ENCODE measurements at places on chromosomes 3 and 15.

GRCh38 chr3:189792046-189792929 lies 161.1 kb downstream of the TP63 start:
- DNase-seq: no peak

- no peak for DNase-seq
Measured at GRCh38 chr3:10242182-10243065, 5.8 kb upstream of the TATDN2 start.

DNA sequence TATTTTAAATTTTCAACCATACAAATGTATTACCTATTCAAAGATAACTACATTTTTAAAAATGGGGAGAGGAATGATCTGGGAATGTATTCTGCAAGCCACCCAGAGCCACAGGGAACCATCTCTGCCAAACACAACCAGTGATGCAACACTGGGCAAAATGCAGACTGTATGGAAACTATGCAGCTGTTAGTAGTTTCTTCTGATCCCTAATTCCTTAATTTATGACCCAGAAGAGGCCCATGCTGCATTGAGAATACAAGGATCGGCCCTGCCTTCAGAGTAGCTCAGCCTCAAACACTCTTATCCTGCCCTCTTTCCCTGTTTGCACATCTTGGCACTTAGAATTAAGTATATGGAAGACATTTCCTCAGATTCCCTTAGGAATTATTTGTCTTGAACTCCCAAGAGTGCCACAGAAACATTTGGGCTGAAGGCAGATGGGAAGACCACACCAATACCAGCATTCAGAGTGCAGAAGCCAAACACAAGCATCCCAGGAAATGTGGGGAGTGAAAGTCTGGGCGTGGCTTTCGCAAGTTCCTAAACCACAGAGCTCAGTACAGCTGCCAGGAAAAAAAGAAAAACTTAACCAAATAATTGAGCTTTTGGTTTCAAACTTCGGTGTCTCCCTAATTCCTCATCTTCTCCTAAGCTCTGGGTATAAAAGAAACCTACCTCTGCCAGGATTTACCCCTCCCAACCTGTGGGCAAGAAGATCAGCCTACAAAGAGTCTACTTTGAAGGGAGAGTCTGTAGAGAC lies 5.3 kb downstream of the SNUPN start:
- no peak for DNase-seq

DNA sequence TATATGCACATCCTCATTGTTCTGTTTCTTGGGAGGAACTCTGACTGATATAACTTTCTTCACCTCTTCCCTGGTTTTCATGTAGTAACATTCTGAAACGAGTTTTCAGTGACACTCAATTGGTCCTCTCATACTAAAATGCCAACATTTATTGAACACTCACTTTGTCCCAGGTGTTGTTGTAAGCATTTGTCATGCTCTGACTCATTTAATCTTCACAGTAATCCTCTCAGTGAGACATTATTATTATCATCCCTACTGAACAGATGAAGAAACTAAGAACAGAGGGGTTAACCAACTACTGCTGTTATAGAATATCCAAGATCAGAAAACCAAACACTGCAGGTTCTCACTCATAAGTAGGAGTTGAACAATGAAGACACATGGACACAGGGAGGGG lies 94.1 kb upstream of the MRPL3 start:
- no peak for DNase-seq

- no peak for DNase-seq
Measured at GRCh38 chr3:55330355-55330754, 156.8 kb downstream of the WNT5A start.

DNA sequence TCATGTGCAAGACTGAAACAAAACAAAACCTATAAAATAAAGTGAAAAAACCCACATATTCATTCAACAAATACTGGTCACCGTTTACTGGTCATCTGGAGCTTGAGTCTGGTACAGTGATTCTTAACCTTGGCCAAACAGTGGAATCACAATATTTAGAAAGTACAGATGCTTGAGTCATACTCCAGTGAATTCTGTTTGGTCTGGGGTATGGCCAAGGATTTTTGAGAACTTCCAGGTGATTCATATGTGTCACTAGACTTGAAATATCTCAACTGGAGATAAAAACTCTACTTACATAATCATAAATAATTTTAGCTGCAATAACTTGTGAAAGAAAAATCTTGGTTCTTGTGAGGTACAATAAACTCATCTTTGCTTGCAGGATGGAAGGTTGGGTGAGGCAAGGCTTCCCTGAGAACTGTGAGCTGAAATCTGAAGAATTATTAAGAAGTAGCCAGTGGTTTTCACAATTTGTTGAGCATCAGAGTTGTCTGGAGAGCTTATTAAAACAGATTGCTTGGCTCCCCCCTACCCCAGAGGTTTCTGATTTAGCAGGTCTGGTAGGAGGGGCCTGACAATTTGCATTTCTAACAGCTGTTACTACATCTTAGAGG lies 9.6 kb downstream of the NEK11 start:
- no peak for DNase-seq

GRCh38 chr3:151203051-151203420 lies at the start of gene GPR171:
TSS of gene GPR171 (minus strand) at chr3:151203216. CDS start at chr3:151199386, 3,830 bp downstream.
- DNase-seq: no peak

GRCh38 chr15:64466408-64467141 lies 6.2 kb downstream of the ZNF609 start:
- no peak for DNase-seq

GRCh38 chr15:44633603-44634002 lies 29.9 kb downstream of the SPG11 start:
- DNase-seq: no peak

GRCh38 chr15:69476704-69477473 lies 24.3 kb downstream of the RPLP1 start:
- no peak for DNase-seq

DNA sequence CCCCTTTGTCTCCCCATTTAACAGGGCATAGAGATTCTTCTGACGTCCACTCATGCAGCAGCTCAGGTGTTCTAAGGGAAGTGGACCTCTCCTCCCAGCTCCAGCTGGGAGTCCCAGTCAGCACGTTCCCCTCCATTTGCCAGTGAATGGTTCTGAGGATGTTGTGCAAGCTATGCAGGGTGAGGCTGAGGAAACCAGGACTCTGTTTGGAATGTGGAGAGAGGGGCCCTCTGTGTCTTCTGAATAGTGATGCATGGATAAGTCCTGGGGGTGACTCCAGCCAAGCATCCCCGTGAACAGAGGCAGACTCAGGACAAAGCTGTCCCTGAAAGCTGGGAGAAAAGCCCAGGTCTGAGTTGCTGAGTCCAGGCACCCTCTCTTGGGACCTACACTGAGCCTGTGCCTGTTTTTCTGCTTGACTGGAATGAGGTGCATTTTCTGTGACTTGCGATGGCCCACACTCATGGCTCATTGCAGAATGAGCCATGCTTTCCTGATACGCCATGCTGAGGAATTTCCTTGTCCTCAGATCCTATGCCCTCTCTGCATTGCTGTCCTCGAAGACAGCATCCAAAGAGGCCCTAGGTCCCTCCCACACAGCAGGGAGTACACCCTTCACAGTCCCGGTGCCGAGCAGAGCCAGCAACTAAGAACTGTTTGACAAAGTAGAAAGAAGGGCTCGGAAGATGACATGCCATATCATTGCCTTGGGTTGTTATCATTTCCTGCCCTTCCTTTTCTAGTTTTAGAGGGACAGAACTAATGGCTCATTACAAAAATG lies 185.2 kb downstream of the ATP10A start:
- no peak for DNase-seq

DNA sequence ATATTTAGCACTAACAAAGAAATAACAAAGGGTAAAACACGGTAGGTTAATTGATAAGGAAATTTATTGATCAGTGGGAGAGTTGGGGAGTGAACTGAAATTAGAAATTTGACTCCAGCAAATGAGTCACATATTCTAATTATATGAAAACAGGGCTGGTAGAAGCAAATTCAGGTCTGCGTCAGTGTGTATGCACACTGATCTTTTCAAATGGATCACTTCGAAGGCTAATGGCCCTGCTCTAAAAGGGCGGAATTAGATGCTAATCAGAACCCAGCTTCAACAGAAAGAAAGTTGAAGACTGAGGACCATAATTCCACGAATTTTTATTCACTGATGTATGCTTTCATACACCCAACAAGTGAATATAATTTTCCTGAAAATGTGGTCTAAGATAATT lies 762.4 kb upstream of the DPPA4 start:
- no peak for DNase-seq

GRCh38 chr15:48667701-48668100 lies 22.2 kb upstream of the FBN1 start:
- DNase-seq: no peak

GRCh38 chr15:62378772-62379498 lies 213.8 kb upstream of the C2CD4B start:
- no peak for DNase-seq

GRCh38 chr3:45553469-45553974 lies 41.0 kb upstream of the LIMD1 start:
- no peak for DNase-seq

- no peak for DNase-seq
Measured at GRCh38 chr3:60294181-60294580, 957.1 kb downstream of the FHIT start.

- no peak for DNase-seq
Measured at GRCh38 chr3:177569875-177570657, 372.8 kb upstream of the TBL1XR1 start.

DNA sequence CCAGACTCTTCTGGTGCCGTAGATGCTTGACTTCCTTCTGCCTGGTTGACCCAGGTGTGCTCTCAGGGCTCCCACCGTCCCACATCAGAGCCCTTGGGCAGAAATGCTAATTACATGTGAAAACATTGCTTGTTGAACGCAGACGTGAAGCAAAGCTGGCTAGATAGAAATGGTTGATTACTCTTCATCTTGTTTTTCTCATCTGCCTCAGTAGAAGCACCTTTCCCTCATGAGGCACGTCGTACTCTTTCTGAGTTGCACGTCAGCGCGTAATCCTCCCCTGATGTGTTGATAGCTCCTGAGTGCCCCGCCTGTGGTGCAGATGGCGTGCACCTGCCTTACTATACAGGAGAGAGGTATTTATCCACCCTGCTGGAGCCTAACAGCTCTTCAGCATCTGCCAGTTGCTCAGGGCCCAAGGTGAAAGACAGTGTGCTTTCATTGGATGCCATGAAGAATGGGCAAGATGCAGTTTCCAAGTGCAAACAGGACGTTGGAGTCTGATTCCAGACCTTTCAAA lies 18.1 kb downstream of the MAP6D1 start:
- DNase-seq: no peak

DNA sequence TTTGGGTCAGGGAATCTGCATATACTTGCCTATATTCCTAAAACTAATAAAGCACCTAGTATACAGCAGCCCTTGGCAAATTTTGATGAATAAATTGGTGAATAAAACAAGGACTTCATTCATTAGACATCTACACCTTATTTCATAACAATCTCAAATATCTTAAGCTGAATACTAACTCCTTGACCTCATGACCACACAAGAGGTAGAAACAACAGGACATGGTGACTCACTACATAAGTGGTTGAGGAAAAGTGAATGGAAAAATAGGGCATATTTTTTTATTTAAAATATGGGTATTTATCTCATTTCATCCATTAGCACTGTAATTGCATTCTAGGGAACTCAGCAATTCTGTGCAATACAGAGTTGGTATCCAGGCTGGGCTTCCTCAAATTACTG lies 7.8 kb upstream of the STAC start:
- no peak for DNase-seq

GRCh38 chr3:51717947-51718346 lies 11.1 kb downstream of the GRM2 start:
- no peak for DNase-seq

DNA sequence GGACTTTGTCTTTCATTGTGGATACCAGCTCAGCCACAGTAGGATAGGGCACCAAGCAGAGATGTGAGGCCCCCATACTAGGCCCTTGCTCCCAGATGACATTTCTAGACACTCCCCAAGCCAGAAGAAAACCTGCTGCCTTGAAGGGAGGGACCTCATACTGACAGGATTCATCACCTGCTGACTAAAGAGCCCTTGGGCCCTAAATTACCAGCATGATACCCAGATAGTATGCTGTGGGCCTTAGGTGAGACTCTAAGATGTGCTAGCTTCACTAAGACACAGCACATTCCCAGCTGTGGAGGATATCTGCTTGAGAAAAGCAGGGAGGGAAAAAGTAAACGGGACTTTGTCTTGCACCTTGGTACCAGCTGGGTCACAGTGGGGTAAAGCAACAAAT lies 324.0 kb downstream of the TBL1XR1 start:
- no peak for DNase-seq

DNA sequence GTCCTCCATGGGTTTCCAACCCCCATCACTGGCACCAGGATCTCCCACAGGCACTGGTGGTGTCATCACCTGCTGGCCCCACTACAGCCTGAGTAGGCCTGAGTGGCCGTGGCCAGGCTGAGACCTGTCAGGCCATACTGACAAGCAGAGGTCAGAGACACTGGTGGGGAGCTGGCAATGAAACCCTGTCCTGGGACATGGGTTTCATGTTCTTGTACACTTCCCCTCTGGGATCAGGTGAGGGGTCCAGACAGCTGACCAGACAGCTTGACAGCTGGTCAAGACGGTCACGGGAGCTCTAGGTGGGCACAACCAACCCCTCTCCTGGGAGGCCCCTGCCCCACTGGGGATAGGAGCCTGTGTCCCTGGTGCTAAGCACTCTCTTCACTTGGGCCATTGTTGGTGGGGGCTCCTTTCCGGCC lies 13.1 kb downstream of the ZBTB47 start:
- DNase-seq: no peak

DNA sequence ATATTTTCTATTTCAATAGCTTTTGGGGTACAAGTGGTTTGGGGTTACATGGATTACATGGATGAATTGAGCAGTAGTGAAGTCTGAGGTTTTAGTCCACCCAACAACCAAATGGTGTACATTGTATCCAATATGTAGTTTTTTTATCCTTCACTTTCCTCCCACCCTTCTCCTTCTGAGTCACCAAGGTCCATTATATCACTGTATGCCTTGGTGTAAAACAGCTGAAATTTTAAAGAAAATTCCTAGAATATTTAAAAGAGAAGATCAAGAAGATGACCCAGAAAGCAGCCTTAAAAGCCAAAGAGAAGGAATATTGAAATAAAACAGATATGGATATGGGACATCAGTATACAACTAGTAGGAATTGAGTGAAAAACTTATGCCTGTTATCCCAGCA lies 204.2 kb upstream of the COL8A1 start:
- no peak for DNase-seq

DNA sequence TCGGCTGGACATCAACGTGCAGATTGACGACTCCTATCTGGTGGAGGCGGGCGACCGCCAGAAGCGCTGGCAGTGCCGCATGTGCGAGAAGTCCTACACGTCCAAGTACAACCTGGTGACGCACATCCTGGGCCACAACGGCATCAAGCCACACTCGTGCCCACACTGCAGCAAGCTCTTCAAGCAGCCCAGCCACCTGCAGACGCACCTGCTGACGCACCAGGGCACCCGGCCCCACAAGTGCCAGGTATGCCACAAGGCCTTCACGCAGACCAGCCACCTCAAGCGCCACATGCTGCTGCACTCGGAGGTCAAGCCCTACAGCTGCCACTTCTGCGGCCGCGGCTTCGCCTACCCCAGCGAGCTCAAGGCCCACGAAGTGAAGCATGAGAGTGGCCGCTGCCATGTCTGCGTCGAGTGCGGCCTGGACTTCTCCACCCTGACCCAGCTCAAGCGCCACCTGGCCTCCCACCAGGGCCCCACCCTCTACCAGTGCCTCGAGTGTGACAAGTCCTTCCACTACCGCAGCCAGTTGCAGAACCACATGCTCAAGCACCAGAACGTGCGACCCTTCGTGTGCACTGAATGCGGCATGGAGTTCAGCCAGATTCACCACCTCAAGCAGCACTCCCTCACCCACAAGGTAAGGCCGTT lies 34.2 kb downstream of the IDH2 start:
- no peak for DNase-seq

- no peak for DNase-seq
Measured at GRCh38 chr15:29143293-29143692, 126.3 kb downstream of the NSMCE3 start.

GRCh38 chr3:123759871-123760270 lies 124.3 kb downstream of the MYLK start:
- no peak for DNase-seq

Measured in right renal cortex interstitium (tissue), 3 donors.